ENCODE measurements at places on chromosomes 7 and 10.

DNA sequence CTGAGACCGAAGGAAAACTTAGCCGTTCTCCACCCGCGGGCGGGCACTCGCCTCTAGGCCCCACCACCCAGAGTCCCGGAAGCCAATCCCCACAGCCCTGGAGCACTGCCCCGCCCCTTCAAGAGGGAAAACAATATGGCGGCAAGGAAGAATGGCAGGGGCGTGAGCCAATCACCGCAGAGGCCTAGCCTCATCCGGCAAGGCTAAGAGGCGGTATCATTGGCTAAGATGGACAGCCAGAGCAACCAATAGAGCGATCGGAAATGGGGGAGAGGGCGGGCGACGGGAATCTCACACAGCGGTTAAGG lies 529 bp downstream of the ACTR1A start:
- peak; percentile 93 for DNase-seq

DNA sequence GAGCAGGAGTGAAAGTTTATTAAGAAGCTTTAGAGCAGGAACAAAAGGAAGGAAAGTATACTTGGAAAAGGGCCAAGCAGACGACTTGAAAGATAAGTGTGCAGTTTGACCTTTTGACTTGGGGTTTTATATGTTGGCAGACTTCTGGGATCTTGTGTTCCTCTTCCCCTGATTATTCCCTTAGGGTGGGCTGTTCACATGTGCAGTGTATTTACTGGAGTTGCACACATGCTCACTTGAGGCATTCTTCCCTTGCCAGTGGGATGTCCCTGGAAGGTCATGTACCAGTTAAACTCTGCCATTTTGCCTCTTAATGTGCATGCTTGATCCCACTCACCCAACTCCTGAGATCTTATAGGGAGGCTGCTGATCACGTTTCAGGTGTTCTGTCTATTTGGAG lies 23.4 kb upstream of the ARHGAP12 start:
- no peak for DNase-seq

- DNase-seq, result no peak
Observed at GRCh38 chr7:81803267-81803666, 33.4 kb upstream of the HGF start.

- no peak for DNase-seq
Observed at GRCh38 chr7:92489634-92490033, 11.9 kb upstream of the ERVW-1 start.

DNA sequence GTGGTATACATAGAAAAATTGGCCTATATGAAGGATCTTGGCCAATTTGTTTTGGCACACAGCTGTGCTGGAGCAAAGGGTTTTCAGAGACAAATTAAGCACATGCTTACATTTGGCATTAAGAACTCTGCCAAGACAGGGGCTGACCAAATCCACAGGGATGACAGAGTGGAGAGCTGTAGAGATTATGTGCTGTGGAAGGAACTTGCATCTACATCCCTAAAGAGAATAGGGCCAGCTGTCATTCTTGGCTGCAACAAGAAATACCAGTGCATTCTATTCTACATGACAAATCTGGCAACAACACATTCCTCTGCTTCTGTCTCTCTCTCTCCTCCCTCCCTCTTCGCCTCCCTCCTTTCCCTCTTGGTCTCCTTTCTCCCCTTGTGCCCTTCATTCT lies 75.6 kb downstream of the POM121L12 start:
- DNase-seq, result no peak

- DNase-seq, result no peak
Observed at GRCh38 chr7:73707045-73707631, 12.3 kb downstream of the STX1A start.

DNA sequence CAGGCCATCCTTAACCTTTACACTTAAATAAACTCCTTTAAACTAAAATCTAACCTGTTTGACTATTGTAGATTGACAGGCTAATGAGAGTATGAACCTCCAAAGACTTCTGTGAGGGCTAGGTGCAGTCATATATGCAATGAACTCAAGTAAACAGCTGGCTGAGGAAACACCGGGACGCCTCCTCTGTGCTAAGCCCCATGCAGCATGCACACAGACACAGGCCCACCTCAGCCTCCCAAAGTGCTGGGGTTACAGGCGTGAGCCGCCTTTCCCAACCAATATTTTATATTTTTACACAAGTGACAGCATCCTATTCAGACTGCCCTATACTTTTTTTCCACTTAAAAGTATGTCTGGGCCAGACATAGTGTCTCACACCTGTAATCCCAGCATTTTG lies 1.5 kb upstream of the FXYD4 start:
- no peak for DNase-seq

DNA sequence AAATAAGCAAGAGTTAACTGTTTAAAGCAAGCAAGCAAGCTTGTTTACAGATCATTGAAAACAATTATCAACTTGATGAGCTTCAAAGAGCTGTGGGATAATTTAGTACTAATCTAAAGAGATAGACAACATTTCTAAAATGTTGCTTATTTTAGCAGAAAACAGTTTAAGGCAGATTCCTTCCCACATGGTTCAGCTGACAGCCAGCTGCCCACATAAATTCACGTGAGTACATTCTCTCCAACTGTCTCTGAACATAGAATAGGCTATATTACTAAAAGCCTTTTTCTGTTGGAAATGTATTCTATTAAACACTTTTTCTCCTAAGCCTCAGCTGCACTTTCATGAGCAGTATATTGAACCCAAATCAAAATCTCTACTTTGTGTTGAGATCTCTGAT lies 174.1 kb downstream of the LRRN3 start:
- no peak for DNase-seq

DNA sequence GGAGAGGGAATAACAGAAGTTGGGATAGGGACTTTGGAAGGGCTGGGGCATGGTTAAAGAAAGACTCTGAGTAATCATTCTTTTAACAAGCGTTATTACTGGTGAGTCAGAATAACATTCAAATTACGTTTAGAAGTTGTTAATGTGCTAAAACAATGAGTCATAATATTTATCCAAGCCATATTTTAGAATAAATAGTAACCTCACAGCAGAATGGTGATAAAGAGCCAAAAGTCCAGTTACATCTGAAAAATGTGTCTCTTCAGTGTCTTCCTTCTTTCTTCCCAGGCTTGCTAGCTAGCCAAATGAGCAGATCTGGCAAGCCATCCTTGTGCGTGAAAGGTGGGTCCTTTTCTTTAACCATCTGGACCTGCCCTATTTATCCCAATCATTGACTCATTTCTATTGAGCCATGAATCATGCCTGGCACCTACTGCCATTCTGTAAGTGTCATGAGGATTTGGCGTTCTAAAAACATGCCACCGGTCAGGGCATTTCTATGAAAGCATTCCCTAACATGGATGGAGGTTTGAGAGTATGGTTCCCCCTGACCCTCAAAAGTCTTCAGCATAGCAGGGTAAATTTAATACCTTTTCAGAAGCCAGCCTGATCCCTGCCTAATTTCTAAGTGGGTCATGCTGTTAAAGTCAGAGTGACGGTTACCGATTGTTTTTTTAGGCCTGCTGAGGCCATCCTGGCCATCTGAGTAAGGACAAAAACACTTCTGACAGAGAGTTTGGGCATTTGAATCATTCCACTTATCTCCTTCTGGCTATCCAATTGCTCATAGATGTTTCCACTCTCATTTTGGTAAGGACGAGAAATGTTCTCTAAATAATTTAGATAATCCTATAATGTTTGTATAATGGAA lies 26.9 kb downstream of the MYPN start:
- DNase-seq, result no peak

DNA sequence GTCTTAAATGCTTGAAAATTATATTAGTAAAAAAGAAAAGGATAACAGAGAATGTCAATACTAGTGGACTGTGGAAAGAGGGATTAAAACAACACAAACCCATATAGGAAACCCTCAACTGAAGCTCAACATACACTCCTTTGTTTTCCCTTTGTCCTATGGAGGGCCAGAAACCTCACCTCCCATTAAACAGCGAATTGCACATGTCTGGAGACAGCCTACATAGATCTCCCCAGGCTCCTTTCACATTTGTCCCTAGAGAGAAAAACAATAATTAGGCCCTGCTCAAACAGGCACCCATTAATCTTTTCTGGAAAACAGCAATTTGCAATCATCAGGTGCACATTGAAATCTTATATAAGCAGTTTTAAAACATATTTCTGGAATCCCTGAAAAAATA lies 87.6 kb upstream of the SEMA3D start:
- no peak for DNase-seq

- no peak for DNase-seq
Observed at GRCh38 chr7:135562720-135563119, 5.0 kb downstream of the NUP205 start.

DNA sequence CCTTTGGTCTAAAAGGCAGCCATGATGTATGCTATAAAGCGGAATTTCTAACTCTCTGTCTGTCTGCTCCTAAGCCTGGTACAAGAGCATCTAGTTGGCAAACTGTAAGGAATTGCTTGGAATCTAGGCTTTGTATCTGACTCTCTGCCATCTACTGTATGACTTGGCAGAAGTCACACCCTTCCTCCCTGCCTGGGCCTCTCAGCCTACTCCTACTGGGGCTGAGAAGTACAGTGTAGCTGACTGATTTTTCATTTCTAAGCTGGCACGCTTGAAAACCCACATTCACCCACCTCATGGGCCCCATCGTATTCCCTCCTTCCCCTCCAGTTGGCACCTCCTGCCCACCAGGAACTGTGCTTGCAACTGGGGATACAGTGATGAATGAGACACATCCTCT lies 435.2 kb downstream of the PLXNA4 start:
- DNase-seq, result no peak

DNA sequence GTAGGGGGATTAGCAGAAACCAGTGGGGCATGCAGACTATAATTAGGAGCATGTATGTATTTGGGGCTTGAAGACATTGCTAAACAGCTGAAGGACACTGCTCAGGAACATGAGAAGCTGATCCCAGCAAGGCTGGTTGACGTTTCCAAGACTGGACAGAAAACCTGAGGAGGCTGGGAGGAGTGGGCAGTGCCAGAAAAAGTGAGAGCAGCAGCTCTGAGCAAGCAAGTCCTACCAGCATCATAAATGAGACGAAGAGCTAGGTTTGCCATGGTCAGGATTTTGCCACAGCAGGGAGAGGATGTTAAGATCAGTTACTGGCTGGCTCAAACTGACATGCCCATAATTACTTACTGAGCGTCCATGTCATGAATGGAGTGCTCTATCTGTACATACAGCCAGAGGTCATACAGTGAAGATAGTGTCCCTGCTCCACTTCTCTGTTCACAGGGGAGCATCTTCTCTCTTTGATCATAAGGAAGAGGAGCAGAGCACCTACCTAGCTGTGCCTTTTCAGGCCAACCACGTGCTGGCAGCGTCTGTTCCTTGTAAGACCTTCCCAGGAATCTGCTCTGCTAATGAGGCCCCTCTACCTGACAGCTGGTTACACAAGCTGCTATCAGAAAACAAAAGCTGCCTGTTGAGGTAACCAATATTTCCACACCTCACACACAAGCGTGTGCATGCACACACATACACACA lies 44.7 kb downstream of the PDE1C start:
- DNase-seq, result no peak

GRCh38 chr7:868189-868486 lies 8.2 kb upstream of the GET4 start:
- no peak for DNase-seq

DNA sequence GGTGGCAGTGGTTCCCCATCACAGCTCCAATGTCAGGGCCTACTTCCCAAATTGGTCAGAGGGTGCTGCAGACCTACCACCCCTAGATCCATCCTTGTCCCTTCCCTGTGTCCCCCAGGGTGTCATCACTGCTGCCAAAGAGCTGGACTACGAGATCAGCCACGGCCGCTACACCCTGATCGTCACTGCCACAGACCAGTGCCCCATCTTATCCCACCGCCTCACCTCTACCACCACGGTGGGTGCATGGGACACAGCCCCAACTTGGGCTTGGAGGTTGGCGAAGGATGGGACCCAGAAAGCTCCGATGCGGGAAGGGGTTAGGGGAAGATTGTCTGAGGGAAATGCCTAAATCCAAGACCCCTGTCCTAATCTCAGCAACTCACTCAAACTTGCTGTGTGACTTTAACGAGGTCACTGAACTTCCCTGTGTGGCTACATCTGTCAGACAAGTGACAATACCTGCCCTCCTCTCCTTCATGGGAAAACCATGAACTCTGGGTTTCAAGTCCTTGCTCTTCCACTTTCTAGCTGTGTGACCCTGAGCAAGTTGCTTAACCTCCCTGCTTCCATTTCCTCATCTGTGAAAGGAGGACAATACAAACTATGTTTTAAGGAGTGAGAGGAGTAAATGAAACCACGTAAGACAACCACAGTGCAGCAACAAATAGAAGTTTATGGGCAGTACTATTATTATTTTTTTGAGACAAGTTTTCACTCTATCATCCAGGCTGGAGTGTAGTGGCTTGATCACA lies 4.9 kb upstream of the VSIR start:
- no peak for DNase-seq

DNA sequence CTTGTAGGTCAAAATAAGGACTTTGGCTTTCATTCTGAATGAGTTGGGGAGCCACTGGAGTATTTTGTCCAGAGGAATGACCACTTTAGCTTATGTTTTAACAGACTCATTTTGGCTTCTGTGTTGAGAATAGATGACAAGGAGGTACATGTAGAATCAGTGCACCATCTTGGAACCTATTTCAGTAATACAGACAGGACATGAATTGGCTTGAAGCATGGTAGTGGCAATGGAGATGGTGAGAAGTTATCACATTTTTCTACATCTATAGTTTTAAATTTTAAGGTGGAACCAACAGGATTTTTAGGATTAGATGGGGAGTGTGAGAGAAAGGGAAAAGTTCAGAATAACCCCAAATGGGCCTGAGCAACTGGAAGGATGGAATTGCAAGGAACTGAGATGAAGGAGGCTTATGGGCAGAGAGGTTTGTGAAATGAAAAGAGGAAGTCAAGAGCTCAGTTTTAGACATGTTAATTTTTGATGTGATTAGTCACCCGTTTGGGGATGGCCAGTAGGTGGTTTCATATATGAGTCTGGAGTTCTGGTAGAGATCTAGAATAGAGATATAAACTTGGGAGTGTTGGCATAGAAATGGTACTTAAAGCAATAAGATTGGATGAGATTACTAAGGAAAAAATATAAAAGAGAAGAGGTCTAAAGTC lies 89.2 kb upstream of the JAZF1 start:
- DNase-seq, result no peak

DNA sequence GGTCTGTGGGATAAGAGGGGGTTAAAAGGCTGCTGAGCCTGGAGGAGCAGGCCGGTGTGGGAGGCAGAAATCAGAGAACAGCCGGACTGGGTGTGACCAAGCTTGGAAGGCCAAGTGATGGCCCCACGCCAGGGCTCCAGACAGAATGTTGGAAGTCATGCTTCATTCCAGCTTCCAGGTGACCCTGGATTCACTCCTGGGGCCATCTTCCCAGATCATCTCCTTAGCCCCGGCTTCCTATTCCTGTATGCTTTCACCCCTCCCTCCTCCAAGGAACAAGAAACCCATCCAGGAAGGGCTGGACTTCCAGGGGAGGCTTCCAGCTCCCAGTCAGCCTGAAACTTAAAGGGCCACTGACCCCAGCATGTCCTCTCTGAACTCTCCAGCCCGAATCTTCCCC lies 1.0 kb downstream of the INMT start:
- no peak for DNase-seq
